ENCODE measurements at places on chromosomes 5 and 9. TPM values are rescaled to one million over a fixed set of nuclear protein-coding genes. Genes with fewer than 3 reads are reported as not detected.

Gene AIF1L
- total RNA-seq = 397 TPM

Gene MLLT3
- 19.7 TPM for total RNA-seq

Gene ATG10
- total RNA-seq = 8.7 TPM

Gene TRAF2
- 16.9 TPM for total RNA-seq

Gene LEAP2
- total RNA-seq = 1.5 TPM

Gene GPBP1
- total RNA-seq = 80.9 TPM

Gene RIOK2
- 23.3 TPM for total RNA-seq

Gene CSNK1G3
- total RNA-seq = 39.1 TPM

DNA sequence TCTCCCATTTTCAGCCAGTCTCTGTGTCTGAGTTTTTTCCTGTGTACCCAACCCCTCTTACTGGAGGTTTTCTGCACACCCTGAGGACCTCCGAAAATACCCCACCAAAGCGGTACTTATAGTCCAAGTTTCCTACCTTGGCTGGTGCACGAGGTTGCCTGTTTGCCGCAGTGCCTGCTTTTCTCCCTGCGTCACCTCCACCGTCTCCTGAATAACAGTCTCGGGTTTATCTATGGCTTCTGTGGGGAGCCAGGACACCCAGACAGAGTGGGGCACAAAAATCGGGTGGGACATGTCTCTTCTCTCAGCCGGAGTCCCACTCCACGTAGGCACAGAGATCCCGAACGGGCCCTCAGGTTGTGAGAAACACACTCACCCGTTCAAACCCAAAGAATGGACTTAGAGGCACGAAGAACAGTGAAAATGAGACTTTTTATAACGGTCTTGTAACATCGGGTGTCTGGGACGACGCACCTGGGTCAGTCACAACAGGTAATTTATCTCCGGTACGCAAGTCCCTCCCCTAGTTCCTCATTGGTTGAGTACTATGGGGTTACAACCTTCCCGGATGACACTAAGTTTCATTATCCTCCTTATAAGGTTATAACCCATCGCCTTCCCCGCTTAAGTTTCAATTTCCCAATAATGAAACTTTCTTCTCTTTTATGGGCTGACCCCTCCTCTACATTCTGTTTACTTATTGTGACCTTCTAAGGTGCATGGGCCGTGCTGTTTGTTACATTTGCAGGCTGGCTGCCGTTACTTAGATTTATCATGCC, 970.2 kb upstream of the COX7C start:
- DNase-seq = no peak

GRCh38 chr5:87605663-87606062, 192.9 kb upstream of the CCNH start:
- DNase-seq = no peak

DNA sequence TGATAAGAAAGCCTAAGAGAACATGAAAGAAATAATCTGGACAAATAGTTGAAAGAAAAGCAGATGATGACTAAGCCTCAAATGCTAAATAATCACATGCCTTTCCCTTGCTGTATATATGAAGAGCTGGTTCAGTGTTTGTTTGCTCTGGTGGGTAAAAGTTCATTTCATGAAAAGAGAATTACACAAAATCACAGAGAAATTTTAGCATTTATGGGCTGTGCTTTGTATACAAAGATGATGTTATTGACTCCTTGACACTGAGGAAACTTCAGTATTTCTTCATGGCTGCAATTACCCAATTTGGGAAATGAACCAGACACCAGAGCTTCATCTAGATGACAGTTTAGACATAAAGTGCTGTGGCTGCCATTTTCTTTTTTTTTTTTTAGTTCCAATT, 527.2 kb downstream of the NR2F1-AS1 start:
- DNase-seq = no peak

DNA sequence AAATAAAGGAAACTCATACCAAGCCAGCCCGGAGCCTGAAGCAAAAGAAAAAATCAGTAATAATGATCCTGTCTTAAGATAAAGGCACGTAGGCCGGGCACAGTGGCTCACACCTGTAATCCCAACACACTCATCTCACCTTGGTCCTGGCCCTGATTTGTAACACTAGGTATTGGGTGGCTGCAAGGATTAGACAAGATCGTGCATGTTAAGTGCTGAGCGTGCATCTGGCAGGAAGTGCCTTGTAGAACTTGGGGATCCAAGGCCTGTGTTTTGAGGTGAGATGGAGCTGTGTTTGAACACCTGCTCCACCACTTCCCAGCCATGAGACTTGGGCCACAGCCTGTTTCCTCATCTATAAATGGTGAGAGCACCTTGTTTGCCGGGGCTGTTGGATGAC, 41.5 kb downstream of the SPRY4 start:
- DNase-seq = no peak

- no peak for DNase-seq
These were observed 331.3 kb upstream of the KIF2A start for GRCh38 chr5:61974680-61975079.

DNA sequence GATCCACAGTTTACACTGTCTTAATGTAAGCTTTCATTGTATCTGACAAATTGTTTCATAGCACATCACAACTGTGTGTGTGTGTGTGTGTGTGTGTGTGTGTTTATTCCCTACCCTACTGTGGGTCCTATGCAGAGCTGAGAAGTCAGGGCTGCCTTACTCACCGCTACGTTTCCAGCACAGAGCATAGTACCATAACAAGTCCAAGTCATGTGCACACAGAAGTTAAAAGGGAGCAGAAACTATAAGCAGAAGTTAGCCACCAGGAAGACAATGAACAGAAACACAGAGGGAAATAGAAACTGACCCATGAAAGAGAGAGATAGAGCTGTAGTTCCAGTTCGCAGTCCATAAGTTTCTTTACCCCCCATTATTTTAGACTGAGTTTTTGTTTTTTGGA, 38.2 kb upstream of the DMXL1 start:
- DNase-seq = no peak

GRCh38 chr5:134091626-134092121, 22.8 kb upstream of the TCF7 start:
- no peak for DNase-seq

- no peak for DNase-seq
These were observed 8.5 kb downstream of the SPINK9 start for GRCh38 chr5:148343603-148344487.

GRCh38 chr9:33795281-33795680, at the start of gene PRSS3:
Gene PRSS3 (plus strand): TSS chr9:33795561. CDS start chr9:33795574, 13 bp downstream.
- no peak for DNase-seq

GRCh38 chr9:102631559-102631958, 363.6 kb upstream of the CYLC2 start:
- DNase-seq = no peak

DNA sequence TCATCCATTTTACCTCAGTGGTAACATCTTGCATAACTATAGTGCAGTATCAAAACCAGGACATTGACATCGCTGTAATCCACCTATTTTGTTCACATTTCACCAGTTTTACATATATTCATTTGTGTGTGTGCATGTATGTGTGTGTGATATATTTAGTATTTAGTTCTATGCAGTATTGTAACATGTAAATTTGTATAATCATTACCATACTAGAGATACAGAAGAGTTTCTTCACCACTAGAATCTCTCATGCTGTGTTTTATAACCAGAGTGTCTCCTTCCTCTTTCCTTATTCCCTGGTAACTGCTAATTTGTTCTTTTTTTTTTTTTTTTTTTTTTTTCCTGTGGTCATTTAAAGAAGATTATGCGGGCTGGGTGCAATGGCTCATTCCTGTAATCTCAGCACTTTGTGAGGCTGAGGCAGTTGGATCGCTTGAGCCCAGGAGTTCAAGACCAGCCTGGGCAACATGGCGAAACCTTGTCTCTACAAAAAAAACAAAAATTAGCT, 11.0 kb downstream of the RASA1 start:
- DNase-seq = no peak

DNA sequence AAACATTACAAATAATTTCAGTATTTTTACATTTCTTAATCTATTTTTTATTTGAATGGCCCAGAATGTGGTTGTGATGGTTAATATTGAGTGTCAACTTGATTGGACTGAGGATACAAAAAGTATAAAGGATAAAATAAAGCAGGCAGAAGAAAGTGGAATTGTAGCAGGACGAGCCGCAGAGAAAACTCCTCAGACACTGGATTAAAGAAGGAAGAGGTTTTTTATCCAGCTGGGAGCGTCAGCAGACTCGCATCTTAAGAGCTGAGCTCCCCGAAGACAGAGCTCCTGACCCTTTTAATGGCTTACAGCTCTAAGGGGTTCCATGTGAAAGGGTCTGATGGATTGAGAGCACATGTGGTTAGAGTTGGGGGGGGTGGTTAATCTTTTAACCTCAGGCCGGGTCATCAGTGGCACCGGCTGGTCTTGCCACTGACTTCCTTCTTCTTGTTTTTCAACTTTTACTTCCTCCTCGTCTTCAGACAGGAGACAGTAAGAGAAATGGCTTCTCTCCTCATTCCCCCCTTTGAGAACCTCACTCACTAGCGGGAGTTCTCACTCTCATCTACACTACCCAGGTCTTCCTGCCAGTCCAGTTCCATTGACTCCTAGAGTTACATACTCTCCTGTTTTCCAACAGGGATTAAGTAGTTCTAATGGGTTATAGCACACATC, 80.0 kb downstream of the TMEM161B start:
- DNase-seq = no peak

- no peak for DNase-seq
These were observed 164.5 kb downstream of the DCP2 start for GRCh38 chr5:113140837-113141671.

GRCh38 chr9:83384214-83384613, 154.0 kb downstream of the FRMD3 start:
- no peak for DNase-seq

DNA sequence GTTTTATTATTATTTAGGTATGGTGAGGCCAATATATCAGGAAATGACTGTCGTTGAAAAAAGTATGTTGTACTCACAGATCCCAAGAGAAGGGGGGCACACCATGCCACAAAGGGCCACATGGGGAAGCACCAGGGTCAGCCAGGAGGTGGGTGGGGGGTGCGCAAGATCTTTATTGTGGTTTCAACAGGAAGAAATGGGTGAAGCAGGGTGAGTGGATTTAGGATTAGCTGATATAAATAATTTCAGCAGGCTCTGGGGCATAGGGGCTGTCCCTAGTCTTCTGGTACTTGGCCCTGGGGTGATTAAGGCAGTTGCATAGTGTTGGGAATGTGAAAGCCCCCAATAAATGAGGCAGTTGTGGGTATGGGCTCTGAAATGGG, 8.6 kb downstream of the PDCD1LG2 start:
- DNase-seq = no peak

DNA sequence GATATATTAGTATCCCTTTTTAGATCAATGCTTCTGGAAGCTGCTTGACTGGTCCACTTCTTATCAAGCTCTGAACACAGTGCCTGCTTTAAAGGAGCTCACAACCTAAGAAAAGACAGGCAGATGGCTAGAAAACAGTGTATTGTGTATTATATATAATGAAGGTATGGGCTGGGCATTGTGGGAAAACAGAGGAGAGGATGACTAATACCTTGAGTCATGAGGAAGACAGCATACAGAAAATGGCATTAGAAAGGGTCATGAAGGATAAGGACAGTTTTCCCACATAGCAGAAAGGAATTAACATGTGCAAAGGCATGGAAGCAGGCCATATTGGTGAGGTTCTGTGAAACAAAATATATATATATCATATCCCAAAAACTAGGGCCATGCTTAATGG, 309.6 kb downstream of the MLLT3 start:
- DNase-seq = no peak

DNA sequence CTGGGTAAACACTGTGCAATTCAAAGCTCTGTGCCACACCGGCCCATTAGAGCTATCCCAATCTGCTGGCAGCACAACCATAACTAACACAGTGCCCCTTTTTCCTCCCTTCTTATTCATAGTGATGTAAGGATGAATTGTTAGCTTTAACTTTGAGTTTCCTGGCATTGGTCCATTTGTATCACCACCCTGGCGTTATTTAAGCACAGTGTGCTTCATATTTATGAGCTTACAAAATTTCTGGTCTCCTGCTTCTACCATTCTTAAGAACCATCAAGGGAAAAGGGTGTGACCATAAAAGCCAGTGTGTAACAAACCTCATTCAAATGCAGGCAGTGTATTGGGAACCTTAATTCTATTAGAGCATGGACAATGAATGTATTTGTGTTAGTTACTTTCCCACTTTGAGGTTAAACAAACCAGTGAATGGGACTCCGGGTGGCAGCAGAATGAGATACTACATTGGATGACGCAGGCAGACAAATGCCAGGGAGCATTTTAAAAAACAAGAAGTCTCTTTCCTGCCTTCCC, 222.6 kb downstream of the TMEM161B start:
- DNase-seq = no peak

- no peak for DNase-seq
These were observed 26.1 kb downstream of the IDNK start for GRCh38 chr9:83649080-83649479.

- no peak for DNase-seq
These were observed 113.5 kb upstream of the PITX1 start for GRCh38 chr5:135147294-135148090.

DNA sequence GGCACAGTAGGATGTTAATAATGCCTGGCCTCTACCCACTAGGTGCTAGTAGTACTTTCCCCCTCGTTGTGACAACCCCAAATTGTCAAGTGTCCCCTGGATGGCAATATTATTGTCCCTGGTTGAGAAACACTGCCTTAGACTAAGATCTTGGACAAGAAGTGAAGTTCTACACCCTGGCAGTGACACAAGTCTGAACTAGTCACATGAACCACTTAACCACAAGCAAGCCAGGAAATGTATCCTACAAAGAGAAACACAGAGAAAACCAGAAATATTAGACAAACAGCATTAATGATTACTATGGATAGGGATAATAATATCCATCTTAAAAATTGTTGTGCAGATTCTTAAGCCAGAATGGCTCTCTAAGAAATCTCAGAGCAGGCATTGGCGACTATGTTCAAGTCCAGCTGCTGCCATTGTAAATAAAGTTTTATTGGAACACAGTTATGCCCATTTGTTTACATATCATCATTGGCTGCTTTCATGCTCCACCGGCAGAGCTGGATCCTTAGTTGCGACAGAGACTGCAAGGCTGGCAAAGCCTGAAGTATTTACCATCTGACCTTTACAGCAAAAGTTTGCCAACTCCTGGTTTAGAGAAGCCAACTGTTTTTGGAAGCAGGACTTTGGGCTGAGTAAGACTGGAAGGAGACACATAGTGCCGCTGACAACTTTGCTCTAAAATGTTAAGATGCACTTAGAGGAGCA, 80.8 kb downstream of the NTRK2 start:
- no peak for DNase-seq

GRCh38 chr9:68698943-68699509, 6.0 kb upstream of the PIP5K1B start:
- DNase-seq = no peak

DNA sequence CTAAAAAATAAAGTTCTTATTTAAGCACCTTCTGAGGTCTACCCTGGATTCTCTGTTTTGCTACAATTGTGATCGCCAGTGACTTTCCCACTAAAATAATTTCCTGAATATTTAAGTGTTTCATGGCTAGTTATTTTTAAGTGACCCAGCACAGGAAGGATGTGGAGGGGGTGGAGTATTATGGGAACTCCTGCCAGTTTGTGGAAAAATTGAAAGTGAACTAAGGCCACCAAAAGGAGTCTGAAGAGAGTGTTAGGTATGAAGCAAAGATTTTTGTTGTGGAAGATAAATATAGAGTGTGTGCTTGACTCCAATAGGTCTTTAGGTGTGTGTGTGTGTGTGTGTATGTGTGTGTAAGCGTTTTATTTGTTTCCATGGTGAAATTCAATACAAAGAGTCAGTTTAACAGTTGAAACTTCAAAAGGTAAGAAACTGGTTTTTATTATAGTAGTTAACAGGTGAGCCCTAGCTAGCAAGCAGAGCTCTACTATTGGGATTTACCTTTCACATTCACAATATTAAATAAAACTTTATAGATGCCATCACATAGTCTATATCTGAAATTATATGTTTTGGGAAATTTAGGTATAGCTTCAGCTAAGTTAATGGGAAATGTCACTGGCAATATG, 25.6 kb downstream of the RASGRF2 start:
- DNase-seq = peak; percentile 31
